ENCODE measurements at places on chromosomes 4 and X. TPM values are rescaled to one million over a fixed set of nuclear protein-coding genes. Genes with fewer than 3 reads are reported as not detected.
A peak's percentile ranks its signal among the peaks of the same experiment; 100 is the strongest.

TEX13D gene
- total RNA-seq = 0.29 TPM

DNA sequence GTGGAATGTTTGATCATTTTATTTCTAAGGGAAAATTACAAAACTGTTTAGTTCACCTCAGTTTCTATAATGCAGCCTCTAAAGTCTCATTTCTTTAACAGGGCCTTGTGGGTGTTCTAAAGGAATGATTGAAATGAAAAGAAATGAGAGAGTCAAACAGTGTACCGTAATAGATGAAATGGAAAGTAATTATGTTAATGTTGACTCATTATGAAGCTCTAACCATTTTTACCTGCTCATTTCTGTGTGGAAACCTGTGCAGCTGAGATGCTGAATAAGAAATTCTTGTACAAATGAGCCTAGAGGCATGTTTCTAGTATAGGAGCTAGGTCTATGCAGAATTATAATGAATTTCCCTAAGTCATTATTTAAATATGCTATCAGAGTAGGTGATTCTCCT is 45.2 kb upstream of the RPA4 start:
- DNase-seq = no peak

GRCh38 chrX:33725535-33726210 is 406.4 kb downstream of the FAM47A start:
- DNase-seq = no peak

GRCh38 chr4:19725130-19725529 is 526.6 kb upstream of the SLIT2 start:
- DNase-seq = no peak

DNA sequence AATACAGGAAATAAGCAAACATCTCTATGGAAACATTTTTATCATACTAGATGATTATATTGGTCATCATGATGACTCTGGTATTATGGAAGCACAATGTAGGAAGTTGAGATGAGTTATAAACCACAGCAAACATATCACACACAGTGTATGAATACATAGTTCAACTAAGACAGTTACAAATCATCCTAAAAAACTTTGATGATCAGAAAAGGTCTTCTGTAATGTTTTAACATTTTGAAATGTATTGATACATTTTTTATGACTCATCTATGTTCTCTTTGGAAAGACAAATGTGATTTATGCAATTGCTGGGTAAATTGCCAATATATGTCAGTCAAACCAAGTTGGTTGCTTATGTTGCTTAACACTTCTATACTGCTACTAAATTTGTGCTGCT is 4.8 kb downstream of the CXCL3 start:
- no peak for DNase-seq

- no peak for DNase-seq
Measured at GRCh38 chrX:28379103-28379502, 208.1 kb upstream of the IL1RAPL1 start.

GRCh38 chr4:121932212-121932974 is 19.5 kb downstream of the TRPC3 start:
- DNase-seq = no peak

NHS gene
- total RNA-seq = 9.6 TPM

DNA sequence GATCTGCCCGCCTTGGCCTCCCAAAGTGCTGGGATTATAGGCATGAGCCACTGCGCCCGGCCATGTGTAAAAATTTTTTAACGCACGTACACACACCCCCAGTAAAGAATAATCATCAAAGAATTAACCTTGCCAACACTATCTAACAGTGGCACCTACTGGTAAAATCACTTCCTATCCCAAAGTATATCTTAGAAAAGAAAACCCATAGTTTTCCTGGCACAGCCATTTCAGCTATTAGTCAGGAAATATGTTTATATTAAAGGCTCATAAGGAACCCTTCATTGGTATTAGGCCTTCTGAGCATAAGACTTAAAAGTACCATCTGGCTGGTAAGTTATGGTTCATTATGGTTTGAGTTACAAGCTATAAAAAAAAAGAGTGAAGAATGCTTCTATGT is 14.1 kb downstream of the S100G start:
- no peak for DNase-seq

- DNase-seq = no peak
Measured at GRCh38 chr4:185708348-185708747, 103.6 kb downstream of the SORBS2 start.

GASK1B gene
- total RNA-seq = 0.48 TPM

GRCh38 chrX:129905787-129906580 is at the start of gene UTP14A:
Gene UTP14A, plus strand, starts transcription at chrX:129906164. Its CDS starts 47 bp downstream, at chrX:129906211.
- peak; percentile 88 for DNase-seq

DNA sequence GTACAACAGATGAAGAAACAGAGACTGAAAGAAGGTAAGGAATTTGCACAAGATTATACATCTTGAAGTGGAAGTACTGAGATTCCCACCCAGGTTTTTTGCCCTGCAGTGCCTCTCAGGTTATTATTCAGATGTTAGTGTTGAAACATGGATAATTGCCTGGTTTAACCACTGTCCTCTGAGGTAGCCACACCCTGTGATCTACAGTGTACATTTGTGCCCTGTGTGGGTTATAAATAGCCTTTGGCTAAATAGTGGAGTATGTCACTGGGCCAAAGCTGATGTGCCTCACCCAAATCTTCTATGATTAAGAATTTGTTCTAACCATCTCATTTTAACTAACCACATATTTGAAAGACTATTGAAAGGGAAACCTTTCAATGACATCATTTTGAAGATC is 5.4 kb upstream of the ASB5 start:
- no peak for DNase-seq

GRCh38 chrX:130877892-130878341 is 25.1 kb downstream of the ENOX2 start:
- DNase-seq = no peak

DNA sequence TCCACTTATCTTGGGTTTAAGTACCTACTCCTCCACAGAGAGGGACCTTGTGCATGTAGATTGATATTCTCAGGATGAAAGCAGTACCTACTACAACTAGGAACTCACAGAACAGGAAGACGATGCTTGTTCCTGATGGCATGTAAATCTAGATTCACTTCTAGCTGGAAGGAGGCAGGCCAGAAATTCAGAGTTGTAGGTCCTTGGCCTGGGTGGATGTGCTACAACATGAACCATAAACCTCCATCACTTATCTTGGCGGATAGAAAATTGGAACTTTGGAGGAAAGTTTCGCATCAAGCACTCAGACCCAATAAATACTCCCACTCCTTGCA is 9.3 kb upstream of the SMIM20 start:
- DNase-seq = no peak

GRCh38 chr4:154622598-154622997 is 10.1 kb upstream of the FGG start:
- peak; percentile 33 for DNase-seq

DNA sequence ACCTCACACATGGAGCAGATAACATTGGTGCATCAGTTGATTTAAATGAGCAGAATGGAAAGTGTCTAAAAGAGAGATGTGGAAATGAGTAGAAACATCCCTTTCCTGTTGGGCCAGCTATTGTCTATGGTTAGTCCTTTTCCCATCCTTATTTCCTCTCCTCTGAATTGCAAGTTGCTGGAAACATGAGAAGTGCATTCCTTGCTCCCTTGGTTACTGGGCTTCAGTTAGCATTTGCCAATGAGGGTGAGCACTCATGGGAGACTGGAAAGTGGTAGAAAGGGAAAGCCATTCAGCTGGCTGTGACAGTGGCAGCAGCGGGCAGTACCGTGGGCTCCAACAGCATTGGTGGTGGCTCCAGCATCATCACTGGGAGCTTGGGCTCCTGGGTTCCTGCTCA is 96.0 kb upstream of the IGFBP7 start:
- no peak for DNase-seq

DNA sequence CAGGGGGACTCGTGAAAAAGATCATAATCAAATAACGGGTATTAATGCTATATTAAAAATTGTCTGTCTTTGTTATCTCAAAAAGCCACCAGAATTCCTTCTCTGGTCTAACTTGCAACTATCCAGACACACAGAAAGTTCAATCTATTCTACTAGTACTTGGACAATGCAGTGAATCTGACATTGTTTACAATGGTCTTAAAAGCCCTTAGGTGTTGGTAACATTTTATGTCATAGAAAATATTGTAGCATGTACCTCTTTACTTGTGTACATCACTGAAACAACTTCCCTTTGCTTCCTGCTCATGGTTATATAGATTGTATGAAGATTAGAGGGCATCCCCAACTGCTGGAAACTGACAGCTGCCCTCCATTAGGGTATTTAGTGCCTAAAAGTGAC is 71.1 kb upstream of the PPP3CA start:
- no peak for DNase-seq

CEP135 gene
- total RNA-seq = 16.1 TPM
